ENCODE measurements at places on chromosomes 16 and 17. TPM values are rescaled to one million over a fixed set of nuclear protein-coding genes. Genes with fewer than 3 reads are reported as not detected.

Gene ARHGAP23
- 0.33 TPM for total RNA-seq

Gene ABCA5
- 22.4 TPM for total RNA-seq

Gene TMEM114
- total RNA-seq: not detected

Gene MT1H
- total RNA-seq: not detected

Gene PEMT
- 14.7 TPM for total RNA-seq

Gene ANKRD40CL
- total RNA-seq: not detected

Gene SLC5A11
- 0.72 TPM for total RNA-seq

DNA sequence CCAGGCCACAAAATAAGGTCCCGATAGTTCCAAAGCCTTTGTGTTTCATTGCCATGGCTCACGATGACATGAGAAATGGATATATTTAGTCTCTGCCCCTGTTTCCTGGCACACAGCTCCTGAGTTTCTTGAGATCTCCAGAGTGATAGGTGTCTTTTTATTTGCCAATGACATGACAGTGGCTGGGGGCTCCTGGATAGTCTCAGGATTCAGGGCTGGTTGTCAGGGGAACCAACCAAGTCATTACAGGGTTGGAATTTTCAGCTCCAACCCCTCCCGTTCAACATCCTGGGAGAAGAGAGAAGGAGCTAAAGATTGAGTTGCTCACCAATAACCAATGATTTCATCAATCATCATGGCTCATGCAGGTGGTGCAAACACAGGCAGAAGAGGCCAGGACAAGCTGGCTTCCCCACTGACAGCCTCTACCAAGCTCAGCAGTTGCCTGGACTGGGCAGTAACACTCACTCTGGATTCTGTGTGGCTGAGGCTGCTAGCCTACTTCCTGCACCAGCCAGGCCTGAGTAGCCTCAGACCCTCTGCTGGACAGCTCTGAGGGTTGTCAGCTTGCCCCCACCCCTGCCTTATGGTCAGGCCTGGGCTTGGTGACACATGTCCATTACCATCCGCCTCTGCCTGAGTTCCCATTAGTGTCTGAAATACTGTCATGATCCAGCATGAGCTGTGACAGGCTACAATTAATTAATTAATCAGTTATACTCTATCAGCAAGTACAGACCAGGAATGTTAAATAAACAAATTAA lies 534.4 kb upstream of the CDH5 start:
- no peak for DNase-seq

GRCh38 chr17:2949469-2950044 lies 113.8 kb downstream of the OR1D5 start:
- no peak for DNase-seq

GRCh38 chr17:80845069-80845862 lies 146.4 kb upstream of the CHMP6 start:
- no peak for DNase-seq

DNA sequence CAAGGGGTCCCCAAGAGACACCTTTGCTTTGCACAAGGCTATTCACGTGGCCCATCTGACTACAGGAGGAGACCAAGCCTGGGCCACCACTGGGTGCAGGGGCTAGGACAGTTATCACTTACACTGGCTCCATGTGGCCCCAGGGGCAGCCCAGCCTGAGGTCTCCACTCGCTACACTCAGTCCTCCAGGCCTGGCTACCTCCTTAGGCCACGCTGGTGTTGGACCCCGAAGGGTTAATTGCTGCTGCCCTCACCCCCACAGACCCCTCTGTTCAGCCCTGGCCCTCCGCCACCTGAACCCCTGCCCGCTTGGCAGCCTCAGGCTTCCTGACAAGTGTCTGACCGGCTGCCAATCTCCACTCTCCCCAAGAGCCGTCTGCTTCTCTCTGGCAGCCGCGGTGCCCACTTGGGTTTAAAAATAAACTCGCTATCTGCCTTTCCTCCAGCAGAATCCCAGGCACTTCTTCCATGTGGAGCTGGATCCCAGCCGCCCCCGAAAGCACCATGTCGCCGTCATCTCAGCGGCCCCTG lies 27.8 kb downstream of the ADAM11 start:
- DNase-seq: no peak

- DNase-seq: no peak
These were observed 194.4 kb downstream of the MAP2K6 start for GRCh38 chr17:69608808-69609472.

DNA sequence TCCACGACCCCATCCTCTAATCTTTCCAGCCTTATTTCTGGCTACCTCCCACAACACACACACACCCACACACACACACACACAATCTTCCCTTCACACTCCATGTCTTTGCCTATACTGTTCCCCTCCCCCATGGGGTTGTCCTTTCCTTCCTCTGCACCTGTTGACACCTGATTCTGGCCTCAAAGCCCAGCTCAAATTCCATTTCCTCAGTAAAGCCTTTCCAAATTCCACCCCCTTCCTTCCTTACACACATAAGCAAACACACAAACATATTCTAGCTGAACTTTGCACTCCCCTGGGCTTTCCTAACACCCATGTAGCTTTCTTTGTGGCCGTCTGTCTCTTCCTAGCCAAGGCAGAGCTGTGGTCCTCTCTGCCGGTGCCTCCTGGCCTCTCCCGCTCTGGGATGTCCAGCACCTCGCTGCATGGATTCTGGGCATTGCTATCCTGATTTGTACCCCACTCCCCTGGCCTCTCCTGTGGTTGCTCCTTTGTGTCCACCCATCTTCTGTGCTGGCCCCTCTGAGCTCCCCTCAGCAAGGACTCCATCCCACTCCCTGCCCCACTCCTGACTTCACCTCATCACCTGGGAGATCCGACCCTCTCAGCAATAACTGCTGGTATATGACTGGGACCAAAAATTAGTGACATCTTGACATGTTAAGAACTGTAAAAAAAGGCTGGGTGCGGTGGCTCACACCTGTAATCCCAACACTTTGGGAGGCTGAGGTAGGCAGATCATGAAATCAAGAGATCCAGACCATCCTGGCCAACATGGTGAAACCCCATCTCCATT lies 8.4 kb upstream of the SRCIN1 start:
- no peak for DNase-seq

DNA sequence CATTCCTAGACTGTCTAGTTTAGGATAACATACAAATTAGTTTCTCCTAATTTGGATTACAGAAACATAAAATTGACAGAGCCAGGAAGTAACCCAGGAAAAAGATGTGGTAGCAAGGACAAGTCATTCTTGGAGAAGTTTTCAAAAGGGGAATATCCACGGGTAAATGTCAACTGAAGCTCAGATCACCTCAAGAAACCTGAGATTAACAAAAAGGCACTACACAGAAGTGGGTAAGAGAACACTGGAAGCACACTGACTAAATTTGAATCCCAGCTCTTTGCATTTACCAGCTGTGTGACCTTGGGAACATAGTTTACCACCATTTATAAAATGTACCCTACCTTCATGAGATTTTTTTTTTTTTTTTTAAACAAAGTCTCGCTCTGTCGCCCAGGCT lies 39.4 kb downstream of the TRAF4 start:
- no peak for DNase-seq

GRCh38 chr16:84314373-84314772 lies 19.7 kb downstream of the WFDC1 start:
- no peak for DNase-seq

GRCh38 chr16:57536306-57537193 lies at the start of gene CCDC102A:
Gene CCDC102A, minus strand, starts transcription at chr16:57536571. Its CDS starts 7,394 bp downstream, at chr16:57529177.
- no peak for DNase-seq

GRCh38 chr16:23754594-23755483 lies at the start of gene CHP2:
Gene CHP2, plus strand, starts transcription at chr16:23755026. Its CDS starts 24 bp downstream, at chr16:23755050.
- peak; percentile 45 for DNase-seq

DNA sequence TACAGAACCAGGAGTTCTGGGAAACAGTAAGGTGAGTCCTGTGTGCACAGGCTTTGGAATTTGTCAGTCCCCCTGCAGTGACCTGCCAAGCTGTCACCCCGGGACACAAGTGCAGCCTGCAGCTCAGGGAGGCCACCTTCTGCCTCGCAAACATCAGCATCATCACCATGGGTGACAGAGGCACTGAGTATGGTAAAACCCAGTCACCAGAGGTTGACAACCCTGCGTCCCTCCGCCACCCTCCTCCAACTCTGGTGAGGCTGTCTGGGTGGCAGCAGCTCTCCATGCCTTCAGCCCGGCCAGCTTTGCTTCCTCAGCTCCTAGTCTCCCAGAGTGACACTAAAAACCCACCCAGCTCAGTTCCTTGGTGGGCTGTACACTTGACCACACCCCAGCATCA lies 221.0 kb downstream of the CPPED1 start:
- no peak for DNase-seq

- no peak for DNase-seq
These were observed 8.7 kb upstream of the MEAK7 start for GRCh38 chr16:84513123-84513522.

DNA sequence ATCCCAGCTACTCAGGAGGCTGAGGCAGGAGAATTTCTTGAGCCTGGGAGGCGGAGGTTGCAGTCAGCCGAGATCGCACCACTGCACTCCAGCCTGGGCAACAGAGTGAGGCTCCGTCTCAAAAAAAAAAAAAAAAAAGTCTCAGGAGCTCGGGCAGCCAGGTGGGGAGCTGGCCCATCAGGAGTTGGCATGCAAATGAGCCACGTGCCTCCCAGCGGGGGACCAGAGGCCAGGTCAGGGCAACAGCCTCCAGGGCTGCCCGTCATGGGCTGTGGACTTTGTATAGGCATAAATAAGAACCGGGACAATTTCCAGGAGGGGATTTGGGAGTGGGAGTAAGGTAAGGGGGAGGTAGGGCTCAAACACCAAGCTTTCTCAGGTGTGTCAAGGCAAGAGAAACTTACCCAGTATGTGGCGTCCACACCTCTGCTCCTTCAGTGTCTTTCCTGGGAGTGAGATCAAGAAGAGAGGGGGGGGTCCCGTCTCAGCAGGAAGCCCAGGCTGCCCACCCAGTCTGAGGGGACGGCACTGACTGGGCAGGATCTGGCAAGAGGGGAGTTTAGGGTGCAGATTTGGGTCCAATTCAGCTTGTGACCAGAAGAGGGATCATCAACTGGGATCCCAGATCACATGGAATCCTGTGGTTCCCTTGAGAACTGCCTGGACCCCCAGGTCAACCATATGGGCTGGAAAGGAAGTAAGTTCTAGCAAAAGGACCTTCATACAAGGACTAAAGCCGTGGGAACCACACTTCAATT lies 22.3 kb upstream of the G6PC1 start:
- no peak for DNase-seq

- no peak for DNase-seq
These were observed 24.6 kb downstream of the CACNG1 start for GRCh38 chr17:67068999-67069398.

DNA sequence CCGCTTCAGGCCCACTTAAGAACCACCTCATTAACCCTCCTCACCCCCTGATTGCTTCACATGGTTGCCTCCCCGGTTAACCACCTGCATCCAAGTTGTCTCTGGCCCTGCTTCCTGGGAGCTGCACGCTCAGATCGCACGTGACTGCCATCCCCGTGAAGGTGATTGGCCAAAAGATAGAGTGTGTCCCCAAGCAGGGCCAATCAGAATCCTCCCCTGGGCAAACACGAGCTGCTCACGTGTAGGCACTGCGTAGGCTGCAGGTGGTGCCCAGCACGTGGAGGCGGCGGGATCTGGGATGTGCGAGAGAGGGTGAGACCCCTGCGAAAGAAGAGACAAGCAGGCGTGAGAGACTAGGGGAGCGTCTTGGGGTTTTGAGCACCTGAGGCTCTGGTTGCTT lies 111.8 kb upstream of the CRHR1 start:
- no peak for DNase-seq

GRCh38 chr16:11318817-11319216 lies 26.4 kb upstream of the RMI2 start:
- DNase-seq: no peak

DNA sequence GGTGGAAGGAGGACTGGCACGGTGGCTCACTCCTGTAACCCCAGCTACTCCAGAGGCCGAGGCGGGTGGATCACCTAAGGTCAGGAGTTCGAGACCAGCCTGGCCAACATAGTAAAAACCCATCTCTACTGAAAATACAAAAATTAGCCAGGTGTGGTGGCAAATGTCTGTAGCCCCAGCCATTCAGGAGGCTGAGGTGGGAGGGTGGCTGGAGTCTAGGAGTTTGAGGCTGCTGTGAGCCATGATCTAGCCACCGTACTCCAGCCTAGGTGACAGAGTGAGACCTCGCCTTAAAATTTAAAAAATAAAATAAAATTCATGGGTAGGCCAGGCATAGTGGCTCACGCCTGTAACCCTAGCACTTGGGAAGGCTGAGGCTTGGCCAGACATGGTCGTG lies 1.2 kb upstream of the RPH3AL start:
- no peak for DNase-seq

DNA sequence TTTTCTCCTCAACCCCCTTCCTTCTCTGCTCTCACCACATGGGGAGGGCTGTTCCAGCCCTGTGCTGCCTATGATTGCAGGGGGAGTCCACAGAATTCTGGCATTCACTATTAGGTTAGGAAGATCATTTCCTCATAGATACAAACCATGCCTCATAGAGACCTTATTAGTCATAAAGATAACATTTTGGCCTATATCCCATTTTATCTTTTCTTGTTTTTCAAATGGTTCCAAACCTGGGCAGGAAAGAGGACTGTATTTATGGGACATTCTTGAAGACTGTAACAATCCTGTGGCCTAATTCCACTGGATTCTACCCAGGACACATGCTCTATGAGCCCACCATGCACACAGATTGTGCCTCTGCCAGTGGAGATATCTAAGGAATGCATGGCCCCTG lies 51.7 kb downstream of the ASIC2 start:
- no peak for DNase-seq

GRCh38 chr16:50888486-50889261 lies 146.8 kb downstream of the CYLD start:
- no peak for DNase-seq

DNA sequence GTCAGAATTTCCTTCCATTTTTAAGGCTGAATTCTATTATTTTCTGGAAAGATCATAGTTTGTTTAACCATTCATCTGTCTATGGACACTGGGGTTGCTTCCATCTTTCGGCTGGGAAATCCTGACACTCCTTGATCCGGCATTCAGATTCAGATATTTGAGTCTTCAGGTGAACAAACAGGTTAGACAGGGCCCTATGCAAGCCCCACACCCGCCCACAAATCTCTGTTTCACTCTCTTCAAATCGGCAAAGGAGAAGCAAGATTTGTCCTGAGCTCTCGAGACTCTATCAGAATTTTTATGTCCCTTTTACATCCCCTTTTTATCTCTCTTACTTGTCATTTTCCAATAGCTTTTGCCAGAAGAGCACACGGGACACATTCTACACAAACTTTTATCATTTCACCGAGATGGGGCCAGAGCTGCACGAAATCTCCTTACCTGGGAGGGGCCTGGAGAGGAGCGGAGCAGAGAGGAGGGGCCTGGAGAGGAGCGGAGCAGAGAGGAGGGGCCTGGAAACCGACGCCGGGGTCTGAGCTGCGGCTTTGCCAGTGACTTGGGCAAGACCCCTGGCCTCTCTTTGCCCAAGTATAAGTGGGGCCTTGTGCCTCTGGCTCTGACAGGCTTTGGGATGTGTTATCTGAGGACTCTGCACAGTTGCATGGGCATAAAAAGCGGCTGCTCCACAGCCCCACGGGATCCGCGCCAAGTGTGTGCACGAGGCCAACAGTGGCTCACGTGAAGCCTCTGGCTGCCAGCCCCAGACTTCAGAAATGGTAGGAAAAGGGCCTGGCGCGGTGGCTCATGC lies 54.3 kb upstream of the RBFOX3 start:
- no peak for DNase-seq

GRCh38 chr17:75501378-75502071 lies 13.8 kb downstream of the CASKIN2 start:
- no peak for DNase-seq

GRCh38 chr17:72822358-72823023 lies 270.0 kb downstream of the SLC39A11 start:
- DNase-seq: no peak

GRCh38 chr16:80527297-80527696 lies 13.5 kb upstream of the DYNLRB2 start:
- peak; percentile 39 for DNase-seq

GRCh38 chr16:26261621-26262020 lies 569.9 kb downstream of the HS3ST4 start:
- no peak for DNase-seq

GRCh38 chr16:66857437-66857836 lies 13.2 kb downstream of the CA7 start:
- DNase-seq: no peak
